Activated B cell treated with CpG ODN at 0.5 μM for 24 hours (primary cell): ENCODE measurements at places on chromosomes 16 and 17. TPM values are rescaled to one million over a fixed set of nuclear protein-coding genes. Genes with fewer than 3 reads are reported as not detected.

DNA sequence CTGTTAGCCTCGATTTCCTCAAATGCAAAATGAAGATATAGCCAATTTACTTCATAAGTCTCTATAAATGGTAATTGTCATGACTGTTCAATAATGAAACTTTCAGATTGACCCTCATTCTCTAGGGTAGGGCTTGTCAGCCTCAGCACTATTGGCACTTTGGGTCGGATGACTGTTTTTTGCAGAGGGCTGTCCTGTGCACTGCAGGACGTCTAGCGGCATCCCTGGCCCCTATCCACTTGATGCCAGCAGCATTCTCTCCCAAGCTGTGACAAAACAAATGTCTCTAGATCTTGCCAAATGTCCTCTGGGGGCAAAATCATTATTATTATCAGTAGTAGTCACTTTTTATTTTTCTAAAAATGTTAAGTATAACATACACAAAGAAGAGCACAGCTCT is 24.6 kb downstream of the CDH11 start:
- no peak for DNase-seq

DNA sequence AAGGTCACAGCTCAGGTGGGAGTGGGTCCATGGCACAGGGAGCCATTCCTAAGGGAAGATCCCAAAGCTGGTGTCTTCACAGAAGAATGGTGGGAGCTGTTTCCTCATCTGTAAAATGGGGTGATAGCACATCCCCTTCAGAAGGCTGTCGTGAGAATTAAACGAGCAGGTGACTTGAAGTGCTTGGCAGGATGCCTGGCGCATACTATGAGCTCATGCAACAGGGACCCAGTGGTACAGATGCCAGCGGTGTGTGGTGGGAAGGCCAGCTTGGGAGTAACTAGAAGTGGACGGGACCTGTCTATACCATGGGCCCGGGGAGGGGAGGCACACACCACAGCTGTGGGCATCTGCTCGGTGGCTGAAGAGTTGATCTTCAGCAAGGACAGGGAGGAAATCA is 189.3 kb upstream of the TNRC6C start:
- no peak for DNase-seq

GRCh38 chr16:23556881-23557778 is at the start of the genes EARS2 and UBFD1:
Gene EARS2 (minus strand): TSS chr16:23557350. CDS start chr16:23557343, 7 bp downstream.
Gene UBFD1 (plus strand): TSS chr16:23557727. CDS start chr16:23557743, 16 bp downstream.
- peak; percentile 98 for DNase-seq

DNA sequence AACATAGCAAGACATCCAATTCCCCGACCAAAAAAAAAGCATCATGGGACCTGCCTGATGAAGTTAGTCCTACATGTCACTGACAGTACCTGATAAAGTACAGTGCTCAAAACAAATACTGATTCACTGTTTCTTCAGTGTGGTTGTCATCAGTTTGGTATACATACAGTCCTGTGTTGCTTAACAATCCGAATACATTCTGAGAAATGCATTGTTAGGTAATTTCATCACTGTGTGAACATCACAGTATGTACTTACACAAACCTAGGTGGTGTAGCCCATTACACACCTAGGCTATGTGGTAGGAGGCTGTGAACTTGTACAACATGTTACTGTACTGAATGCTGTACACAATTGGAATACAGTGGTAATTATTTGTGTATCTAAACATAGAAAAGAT is 19.0 kb upstream of the FA2H start:
- no peak for DNase-seq

DNA sequence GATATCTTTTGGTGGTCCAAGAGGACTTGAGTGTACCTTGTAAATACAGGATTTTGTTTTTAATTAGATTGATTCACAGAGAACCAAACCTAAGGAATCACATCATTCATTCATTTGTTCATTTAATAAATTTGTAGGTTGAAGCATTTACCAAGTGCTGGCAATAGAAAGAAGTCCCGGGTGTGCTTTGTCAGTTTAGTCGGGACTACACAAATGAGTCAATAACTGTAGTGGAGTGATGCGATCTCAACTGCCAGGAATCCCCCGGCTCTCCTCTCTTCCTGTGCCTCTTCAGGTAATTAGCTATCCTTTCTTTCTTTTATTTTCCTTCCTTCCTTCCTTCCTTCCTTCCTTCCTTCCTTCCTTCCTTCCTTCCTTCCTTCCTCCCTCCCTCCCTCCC is 1.4 kb upstream of the WWOX start:
- no peak for DNase-seq

- no peak for DNase-seq
Observed at GRCh38 chr16:67928147-67928546, 3.5 kb downstream of the CTRL start.

DNA sequence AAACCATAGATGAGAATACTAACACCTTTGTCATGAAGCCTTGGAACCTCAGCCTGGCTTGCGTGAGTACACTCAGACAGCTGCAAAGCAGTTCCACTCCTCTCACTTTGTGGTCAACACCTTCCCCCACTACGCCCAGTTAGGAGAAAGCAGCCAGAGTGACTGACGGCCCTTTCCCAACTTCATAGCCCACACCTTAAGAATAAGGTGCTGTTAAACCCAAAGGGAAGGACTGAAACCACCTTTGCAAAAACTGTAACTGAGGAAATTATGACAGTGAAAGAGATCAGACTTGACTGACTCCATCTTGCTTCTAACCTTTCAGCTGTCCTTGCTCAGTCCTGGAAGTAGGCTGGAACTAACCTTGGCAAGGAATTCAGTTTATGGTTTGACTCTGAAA is 13.7 kb downstream of the N4BP1 start:
- no peak for DNase-seq

DNA sequence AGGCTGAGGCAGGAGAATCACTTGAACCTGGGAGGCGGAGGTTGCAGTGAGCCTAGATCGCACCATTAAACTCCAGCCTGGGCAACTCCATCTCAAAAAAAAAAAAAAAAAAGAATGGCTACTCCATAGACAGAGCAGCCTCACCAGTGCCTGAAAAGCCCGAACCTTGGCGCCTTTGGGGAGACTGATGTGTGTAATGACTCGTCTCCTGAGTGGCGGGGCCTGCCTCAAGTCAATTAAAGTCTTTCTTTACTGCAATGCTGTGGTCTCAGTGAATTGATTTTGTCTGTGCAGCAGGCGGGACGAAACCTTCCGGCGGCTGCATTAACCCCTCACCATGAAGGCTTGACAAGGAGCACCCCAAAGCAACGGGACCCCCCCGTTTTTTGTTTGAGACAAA is 3.5 kb upstream of the UQCC4 start:
- DNase-seq = no peak

DNA sequence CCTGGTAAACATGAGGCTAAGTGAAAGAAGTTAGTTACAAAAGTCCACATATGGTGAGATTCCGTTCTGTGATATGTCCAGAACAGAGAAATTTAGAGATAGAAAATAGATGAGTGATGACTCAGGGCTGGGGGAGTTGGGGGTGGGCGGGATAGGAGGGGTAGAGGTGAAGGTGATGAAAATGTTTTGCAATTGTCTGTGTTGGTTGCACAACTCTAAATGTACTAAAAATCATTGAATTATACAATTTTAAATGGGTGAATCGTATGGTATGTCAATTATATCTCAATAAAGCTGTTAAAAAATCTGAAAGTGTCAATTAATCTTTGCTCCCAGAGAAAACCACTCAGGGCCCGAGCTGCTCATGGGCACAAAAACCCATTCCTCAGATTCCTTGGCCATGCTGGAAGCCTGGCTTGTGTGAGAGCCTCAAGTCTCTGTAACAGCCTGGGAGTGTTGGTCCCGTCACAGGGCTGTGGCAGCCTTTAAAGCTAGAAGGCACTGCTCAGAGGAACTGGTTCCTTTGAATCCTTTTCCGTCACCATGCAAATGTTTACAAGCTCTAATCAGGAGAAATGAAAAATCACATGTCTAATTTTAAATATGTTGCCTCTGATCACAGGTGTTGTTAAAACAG is 225.3 kb downstream of the WWOX start:
- no peak for DNase-seq

The TMEM238L gene
- not detected in 2 replicates for total RNA-seq

The ARRB2 gene
- 45.1 and 52.0 TPM in 2 replicates for total RNA-seq

The TBC1D3C gene
- total RNA-seq = 4.6 and 8.5 TPM in 2 replicates

The ATAD5 gene
- 6.6 and 8.7 TPM in 2 replicates for total RNA-seq

The CCDC154 gene
- total RNA-seq = 5.1 and 6.7 TPM in 2 replicates

The RNF43 gene
- total RNA-seq = 1.5 and 2.1 TPM in 2 replicates

The CHTF8 gene
- 134 and 143 TPM in 2 replicates for total RNA-seq
